ENCODE measurements at places on chromosomes 6 and 20.
A peak's percentile ranks its signal among the peaks of the same experiment; 100 is the strongest.

- DNase-seq = no peak
These were observed 887.1 kb downstream of the TFAP2A start for GRCh38 chr6:9527679-9528286.

DNA sequence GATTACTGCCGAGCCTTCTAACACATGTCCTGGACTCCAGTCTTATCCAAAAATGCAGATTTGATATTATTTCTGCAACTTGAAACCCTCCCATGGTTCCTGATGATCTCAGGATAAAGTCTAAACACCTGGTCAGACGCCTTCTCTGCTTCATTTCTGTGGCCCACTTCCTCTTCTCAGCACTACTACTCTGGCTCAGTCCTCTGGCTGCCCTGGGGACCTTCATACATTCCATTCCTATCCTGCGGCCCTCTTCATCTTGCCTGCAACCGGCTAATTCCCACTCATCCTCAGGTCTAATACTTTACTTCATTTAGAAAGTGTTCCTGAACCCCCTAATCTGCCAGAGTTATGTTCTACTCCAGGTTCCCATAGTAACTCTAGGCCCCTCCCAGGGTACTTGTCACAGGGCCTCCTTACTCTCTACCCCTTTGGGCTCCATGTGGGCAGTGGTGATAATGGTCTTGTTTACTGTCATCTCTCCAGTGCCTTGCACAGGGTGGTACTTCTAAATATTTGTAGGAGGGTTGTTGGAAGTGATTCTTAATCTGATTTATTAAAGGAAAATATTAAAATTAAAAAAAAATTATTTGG is 18.9 kb downstream of the MAN1A1 start:
- DNase-seq = no peak

- DNase-seq = no peak
These were observed 11.4 kb downstream of the ZC3H12D start for GRCh38 chr6:149473080-149474052.

DNA sequence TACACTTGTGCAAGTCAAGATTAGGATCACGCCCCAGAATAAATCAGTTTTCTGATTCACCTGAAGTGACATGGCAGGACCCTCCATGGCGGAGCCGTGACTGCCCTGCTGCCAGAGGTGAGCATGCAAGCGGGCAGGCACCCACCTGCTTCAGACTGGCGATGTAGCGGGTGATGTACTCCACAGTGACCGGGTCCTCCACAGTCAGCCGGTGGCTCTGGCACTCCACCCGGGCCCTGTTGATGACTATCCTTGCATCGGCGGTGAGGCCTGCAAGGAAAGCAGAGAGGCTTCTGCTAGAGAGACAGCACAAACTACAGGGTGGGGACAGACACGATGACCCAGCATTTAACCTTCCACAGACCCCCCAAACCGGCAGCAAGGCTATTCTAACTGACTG is 3.6 kb downstream of the PSMA7 start:
- no peak for DNase-seq

DNA sequence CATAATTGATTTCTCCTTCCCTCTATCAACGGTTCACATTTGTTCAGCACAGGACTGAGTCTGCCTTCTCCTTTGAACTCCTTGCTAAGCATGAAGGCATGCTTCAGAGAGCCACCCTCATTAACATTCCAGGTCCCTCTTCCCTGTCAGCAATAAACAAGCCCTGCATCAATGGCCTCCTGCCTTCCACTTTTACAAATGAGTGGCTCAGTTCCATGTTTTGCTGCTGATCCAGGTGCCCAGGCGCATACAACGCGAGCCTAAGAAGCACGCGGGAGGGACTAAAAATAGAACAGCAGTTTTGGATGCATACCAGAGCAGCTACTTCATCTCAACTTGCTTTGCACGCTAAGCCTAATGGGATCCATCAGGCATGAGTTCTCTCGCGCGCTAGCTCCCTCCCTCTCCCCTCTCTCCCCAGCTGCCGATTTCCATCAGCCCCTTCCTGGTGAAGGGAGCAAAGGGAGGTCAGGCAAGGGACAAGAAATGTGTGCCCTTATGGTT is 53.4 kb downstream of the TRAF3IP2 start:
- peak; percentile 77 for DNase-seq

DNA sequence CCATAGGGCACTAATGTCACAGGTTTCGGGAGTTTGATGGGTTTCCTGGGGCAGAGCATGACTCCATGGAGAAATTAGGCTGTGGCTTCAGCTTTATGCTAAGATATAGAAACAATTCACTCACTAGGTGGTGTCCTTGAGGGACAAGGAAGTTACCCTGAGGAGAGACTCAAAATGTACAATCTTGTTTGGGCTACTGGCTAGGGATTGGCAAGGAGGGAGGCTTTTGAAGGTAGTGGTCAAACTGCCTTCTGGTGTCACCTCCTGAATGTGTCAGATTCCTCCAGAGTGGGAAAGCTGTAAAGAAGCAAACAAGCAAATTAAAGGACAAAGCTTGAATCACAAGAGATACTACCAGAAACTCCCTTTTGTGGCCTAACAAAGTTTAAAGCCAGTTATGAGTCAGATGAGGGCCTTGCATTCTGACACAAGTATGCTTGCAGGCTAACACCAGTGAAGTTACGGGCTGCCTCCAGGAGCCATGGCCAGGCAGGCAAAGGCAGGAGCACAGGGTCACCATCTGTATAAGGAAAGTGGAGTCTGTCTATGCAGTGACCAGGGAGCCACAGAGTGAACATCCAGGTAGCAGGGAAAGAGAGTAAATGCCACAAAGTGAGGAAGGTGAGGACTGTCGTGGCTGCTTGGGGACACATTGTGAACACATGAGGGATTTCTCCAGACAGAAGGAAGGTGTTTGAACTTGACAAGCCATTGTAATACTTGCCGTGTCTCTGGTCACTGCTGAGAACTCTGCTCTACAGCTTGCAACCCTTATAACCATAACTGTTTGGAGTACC is 107.7 kb upstream of the DTNBP1 start:
- no peak for DNase-seq

- no peak for DNase-seq
These were observed 222.1 kb upstream of the DEFB112 start for GRCh38 chr6:50271817-50272216.

DNA sequence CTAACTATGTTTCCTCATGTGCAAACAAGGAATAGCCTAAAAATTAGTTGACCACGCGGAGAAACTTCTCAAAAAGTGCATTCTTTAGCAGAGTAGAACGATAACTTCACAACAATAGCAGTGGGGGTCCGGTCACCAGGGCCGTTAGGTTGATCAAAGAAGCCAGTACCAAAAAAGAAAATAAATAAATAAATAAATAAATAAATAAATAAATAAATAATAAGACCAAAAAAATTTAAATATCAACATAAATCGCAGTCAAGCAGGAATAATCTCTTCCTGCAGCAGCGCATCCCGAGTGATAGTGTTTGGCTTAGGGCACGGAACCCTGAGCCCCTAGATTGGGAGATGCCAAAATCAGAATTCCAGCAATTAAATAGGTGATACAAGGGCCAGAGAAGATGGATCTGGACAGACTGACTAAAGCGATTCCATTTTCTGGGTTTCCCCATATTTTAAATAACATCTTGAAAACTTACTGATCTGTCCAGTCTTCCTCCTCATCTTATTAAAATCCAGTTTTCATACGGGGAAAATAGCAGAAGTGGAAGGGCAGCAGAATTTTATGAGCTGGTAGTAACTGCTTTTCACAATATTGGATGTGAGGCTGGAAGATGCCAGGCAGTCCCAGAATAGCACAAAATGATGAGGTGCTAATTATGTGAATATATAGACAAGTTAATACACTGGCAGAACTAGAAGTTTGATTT is 4.4 kb upstream of the OLIG3 start:
- DNase-seq = no peak

GRCh38 chr6:82430611-82431010 is 67.0 kb downstream of the TPBG start:
- no peak for DNase-seq

DNA sequence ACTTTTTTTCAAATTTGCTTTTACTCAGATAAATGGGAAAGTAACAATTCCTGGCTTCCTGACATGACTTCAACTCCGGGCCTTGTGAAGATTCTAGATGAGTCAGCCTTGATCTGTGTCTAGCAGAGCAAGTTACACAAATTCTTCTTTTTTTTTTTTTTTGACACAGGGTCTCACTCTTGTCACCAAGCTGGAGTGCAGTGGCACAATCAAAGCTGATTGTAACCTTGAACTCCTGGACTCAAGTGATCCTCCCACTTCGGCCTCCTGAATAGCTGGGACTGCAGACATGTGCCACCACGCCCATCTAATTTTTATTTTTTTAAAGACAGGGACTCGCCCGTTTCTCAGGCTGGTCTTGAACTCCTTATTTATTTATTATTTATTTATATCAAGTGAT is 7.3 kb upstream of the ARHGAP18 start:
- DNase-seq = no peak

- no peak for DNase-seq
These were observed 37.6 kb downstream of the SLC2A10 start for GRCh38 chr20:46746956-46747526.

DNA sequence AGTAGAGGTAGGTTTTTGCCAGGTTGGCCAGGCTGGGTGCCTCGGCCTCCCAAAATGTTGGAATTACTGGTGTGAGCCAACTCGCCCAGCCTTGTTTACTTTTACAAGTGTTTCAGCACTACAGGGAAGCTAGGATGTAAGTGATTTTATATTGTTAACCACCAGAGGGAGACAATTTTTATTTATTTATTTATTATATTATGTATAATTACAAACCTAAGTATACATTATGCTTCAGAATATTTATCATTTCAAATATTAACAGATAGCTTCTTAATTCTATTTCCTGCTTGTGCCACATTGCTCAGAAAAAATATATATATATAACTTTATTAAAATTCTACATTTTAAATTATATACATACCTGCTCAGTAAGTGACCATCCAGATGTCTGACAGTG is 9.8 kb downstream of the MMUT start:
- no peak for DNase-seq

GRCh38 chr6:47446669-47447330 is 30.8 kb upstream of the CD2AP start:
- no peak for DNase-seq

GRCh38 chr6:7161253-7161623 is 53.5 kb downstream of the RREB1 start:
- DNase-seq = no peak

GRCh38 chr6:16742116-16742515 is 19.1 kb downstream of the ATXN1 start:
- DNase-seq = no peak

- no peak for DNase-seq
These were observed 27.0 kb upstream of the SSTR4 start for GRCh38 chr20:23007886-23008655.

DNA sequence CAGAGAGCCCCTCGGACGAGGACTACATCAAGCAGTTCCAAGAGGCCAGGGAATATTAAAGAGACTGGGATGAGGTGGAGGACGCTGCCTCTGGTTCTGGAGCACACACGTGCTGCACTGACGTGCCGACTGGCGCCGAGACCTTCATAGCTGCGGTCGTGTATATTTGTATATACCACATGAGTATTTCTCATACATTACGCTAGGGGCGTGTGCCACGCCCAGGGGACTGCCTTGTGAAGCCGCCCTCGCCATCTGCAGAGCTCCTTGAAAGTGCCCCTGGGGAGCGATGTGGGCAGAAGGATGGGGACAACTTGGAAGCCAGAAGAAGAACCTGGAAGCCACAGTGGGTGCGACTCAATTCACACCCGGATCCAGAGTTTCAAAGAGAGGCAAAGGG is 78.3 kb downstream of the ISM1 start:
- no peak for DNase-seq

- no peak for DNase-seq
These were observed 112.1 kb downstream of the WDR27 start for GRCh38 chr6:169589699-169590257.

DNA sequence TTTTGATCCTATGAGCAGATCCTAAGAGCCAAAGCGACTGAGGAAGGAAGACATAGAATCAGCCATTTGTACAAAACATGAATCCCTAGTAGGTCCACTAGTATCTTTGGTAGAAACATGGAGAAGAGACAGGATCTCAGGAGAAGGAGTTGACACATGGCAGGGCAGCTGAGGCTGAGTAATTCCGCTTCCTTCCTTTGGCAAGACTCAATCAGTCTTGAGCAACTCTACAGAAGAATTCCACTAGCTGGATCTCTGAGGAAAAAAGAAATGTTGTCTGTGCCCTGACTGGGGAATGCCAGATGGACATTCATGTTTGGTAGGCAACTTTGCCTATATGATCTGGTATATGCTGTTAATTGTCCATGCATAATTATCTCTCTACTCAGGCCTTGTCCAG is 35.3 kb downstream of the ESR1 start:
- no peak for DNase-seq

DNA sequence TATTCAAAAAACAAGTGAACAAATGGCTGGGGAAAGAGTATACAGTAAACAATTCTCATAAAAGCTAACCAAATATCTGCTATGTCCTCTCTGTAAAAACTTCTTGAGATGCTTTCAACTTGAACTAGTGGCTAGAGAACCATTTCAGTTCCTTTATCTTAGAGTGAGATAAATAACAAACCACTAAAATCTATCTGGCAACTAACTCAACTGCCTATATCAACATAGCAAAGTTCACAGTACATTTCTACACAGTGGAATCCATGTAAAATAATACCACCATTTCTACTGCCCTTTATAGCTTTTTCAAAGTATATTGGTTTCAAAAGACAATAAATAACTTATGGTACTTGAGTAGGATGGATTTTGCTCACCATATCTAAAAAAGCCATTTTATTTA is 95.1 kb downstream of the MMS22L start:
- DNase-seq = no peak

DNA sequence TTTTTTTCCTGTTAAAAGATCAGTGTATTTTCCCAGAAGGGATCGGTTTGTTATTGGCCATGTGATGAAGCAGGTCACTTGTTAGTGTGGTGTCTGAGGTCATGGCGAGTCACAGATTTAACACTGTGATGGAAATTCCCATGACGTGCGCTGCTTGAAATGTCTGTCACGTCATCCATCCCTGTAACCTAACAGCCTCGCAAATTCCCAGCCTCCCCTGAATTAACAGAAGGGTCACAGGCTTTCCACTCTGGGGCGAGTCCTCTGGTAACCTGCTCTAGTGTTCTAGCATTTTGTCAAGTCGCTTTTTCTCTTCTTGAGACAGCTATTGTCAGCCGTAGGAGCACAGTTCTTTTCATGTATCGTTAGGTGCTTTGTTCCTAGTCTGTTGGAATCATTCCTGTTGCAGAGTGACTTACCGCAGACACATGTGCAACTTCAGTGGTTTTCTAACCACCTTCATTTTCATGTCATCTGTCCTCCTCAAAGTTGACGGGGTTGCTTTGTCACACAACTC is 137.2 kb downstream of the MAP3K4 start:
- DNase-seq = no peak

Data from C1 segment of cervical spinal cord (tissue), 14 donors.